ENCODE measurements at places on chromosomes 3 and 15. TPM values are rescaled to one million over a fixed set of nuclear protein-coding genes. Genes with fewer than 3 reads are reported as not detected.

- DNase-seq = no peak
Measured at GRCh38 chr15:78673917-78674444, 33.0 kb upstream of the CHRNB4 start.

ANKRD63 gene
- not detected for polyA plus RNA-seq

DNA sequence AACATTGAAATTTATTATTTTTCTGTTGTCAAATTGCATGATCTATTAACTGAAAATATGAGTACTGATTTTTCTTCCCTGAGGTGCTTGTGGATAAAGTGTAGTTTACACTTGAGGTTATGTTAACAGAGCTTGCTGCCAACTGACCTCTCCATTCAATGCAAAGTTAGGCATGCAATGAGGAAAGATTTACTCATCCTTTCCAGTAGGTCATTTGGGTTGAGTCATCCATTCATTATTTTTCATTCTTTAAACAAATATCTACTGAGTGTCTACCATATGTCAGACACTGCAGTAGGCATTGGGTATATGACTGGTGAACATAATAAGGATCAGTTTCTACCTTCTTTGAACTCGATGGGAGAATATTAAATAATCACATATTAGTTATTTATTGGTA lies 604.1 kb downstream of the EDEM1 start:
- DNase-seq = no peak

CTXN2 gene
- not detected for polyA plus RNA-seq

SAMMSON gene
- 0.05 TPM for polyA plus RNA-seq

GRCh38 chr15:26767169-26767670 lies 5.6 kb downstream of the GABRB3 start:
- DNase-seq = no peak

GRCh38 chr3:111823341-111823855 lies 35.7 kb upstream of the PHLDB2 start:
- DNase-seq = no peak

DNA sequence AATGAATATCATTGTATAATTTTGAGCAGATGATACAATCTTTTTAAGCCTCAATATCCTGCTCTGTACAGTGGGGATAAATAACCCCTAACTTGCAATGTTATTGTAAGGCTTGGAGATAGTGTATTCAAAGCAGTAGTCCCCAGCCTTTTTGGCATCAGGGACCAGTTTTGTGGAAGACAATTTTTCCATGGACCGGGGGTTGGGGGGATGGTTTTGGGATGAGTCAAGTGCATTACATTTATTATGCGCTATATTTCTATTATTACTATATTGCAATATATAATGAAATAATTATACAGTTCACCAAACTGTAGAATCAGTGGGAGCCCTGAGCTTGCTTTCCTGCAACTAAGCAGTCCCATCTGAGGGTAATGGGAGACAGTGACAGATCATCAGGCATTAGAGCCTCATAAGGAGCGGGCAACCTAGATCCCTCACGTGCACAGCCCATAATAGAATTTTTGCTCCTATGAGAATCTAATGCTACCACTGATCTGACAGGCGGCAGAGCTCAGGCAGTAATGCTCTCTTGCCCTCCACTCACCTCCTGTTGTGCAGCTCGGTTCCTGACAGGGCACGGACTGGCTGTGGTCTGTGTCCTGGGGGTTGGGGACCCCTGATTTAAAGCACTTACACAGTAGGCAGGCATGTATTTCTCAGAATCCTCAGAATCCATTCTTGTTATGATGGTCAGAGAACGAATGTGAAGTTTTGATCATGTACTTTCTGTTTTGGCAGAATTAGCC lies 102.2 kb downstream of the PTPRG start:
- no peak for DNase-seq

DNA sequence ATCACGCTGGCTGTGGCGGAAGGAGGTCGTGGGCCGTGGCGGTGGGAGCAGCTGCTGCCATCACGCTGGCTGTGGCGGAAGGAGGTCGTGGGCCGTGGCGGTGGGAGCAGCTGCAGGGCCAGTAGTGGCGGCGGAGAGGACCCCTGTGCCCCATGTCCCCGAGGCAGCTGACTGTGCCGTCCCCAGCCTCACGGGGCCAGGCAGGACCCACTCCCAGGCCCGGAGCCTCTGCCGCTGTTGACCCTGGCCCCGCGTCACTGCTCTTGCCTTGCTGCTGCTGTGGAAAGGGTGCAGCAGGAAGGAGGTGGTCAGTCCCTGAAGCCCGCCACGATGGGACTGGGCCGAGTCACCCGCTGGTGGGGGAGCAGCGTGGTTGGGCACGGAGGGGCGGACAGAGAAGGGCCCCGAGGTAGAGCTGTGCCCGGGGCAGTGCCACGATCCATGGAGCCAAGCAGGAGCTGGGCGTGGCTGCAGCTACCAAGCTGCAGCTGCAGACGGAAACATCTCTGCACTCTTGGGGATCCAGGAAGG lies 71.2 kb downstream of the GLB1 start:
- no peak for DNase-seq

DNA sequence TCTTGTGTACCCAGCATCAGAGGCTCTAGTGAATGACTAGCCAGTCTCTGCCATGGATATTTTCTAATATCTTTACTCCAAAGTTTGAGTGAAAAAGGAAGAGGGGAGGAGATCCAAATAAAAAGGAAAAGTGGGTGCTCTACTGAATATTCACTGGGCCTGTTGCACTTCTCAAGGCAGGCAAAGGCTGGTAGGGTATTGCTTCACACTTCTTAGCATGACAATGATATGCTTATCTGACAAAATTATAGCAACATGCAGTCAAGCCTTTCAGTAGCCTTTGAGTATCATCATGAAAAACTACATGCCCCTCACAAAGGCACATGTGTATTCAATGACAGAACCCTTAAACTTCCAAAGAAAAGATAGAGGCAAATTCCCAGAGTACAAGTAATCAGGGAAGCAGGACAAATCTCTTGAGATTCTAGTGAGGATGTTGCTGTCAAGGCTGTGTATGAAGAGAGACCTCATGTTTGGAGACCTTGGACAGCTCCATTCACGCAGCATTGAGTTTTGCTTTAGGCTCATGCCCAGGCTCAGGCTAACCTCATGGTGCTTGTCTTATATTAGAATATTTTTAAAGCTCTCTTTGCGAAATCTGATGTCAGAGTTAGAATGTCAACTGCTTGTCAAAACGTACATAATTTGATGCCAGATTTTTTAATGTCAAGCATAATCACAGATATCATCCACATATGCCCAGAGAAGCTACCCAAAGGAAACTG lies 506.9 kb downstream of the OCA2 start:
- DNase-seq = no peak

CDCP1 gene
- polyA plus RNA-seq = 2.3 TPM

DNA sequence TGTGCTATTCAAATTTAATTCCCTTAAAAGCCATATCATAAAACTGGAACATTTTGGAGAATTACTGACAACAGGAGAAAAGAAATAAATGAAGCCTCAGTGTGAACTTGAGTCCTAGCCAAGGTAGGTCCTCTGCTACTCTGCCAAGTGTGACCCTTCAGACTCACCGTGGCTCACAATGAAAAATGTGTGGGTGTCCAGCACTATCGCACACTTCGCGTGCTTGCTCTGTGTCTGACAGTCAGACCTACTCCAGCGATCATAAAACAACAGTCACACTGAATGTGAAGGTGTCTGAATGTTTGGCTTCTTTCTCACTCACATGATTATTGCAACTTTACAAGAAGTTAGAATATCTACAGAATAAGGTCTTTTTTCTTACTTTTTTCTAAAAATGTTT lies 65.8 kb upstream of the TRA2B start:
- DNase-seq = no peak

DNA sequence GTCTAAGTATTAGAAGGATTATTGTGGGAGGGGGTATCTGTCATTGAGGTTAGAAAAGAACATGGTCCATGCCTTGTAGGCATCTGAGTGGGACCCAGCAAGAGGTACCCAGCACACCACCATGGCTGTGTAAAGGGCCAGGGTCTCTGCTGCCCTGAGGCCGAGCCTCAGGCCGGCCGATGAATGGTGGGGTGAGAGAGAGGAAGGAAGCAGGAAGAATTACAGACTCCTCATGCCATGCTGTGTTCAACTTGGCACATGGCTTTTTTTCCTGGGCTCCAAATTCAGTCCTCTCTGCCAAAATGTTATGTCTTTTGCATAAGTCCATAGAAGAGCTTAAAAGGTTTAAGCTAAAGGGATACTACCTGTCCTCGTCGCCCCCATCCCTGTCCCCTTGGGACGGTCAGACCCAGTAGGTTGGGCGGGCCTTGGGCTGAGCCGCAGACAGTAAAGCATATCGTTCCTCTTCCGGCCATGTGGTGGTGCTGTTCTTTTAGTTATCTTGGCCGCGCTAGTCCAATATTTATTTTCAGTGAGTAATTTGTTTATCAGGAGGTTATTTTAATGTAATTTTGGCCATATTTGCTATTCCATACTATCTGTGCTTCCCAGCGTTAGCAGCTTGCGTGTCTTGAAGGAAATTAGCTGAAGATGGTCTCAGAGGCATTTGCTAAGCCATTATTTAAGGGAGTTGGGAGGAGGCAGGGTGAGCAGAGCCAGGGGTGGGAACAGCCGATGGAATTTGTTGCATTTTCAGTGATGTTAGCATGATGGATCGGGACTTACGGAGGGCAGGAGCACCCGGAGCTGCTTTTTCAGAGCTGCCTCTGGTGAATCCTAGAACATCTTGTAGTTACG lies 152.4 kb downstream of the AGBL1 start:
- DNase-seq = no peak

GRCh38 chr3:133763797-133764683 lies 17.8 kb downstream of the TF start:
- no peak for DNase-seq

SYNPR gene
- 0.18 TPM for polyA plus RNA-seq

- DNase-seq = no peak
Measured at GRCh38 chr15:69060744-69061143, 46.2 kb downstream of the NOX5 start.

GRCh38 chr3:173214576-173214975 lies 73.5 kb upstream of the SPATA16 start:
- DNase-seq = no peak

DNA sequence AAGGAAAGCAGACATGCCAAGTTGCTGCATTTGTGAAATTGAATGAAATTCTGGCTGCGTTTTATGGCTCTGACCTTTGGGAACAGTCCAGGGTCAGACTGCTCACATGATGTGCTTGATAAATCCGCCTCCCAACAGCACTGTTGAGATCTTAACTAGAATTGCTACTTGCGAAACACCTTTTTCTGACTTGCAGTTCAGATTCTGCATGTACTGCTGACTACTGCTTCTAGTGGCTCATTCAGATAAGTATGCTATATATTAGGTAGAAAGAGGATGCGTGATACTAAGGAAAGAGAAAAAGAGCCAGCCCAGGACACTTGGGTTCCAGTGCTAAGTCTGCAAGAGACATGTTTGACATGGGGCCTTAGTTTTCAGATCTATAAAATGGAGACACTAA lies 129.4 kb downstream of the LPP start:
- no peak for DNase-seq

CCR8 gene
- 2.1 TPM for polyA plus RNA-seq

DNA sequence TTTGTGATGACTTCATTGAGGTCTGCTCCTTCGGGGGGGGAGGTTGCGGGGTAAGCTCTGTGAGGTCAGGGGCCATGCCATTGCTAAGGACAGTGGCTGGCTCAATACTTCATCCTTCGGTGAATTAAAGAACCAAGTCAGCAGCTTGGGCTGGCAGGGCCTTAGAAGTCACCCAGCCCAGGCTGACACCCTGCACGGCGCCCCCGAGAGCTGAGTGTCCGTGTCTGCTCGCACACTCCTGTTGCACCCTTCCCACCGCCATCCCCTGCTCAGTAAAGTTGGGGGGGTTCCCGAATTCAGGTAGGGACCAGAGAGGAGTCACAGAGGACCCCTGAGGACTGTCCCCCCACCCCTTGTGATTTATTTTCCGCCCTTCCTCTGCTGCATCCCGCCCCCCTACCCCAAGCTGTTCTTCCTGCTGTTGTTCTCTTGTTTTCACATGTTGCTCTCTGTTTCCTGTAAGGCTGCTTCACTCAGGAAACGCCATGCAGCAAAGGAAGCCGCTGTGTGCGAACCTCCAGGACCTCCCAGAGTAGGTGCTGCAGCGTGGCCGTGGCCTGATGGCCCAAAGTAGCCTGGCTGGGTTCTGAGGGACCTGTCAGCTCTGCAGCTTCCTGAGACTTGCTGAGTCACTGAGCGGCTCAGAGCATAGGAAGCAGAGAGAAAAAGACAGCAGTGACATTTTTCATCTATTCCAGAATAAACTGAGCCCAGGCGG lies 14.4 kb downstream of the EFCC1 start:
- DNase-seq = no peak

MAP2K5 gene
- polyA plus RNA-seq = 16.3 TPM

EPHA3 gene
- 0.73 TPM for polyA plus RNA-seq

- DNase-seq = no peak
Measured at GRCh38 chr15:78976691-78977090, 31.8 kb upstream of the CTSH start.

- DNase-seq = no peak
Measured at GRCh38 chr3:97930018-97930417, 42.2 kb downstream of the RIOX2 start.

CFAP44 gene
- polyA plus RNA-seq = 16.5 TPM

GRCh38 chr3:113243071-113243470 lies 31.7 kb downstream of the BOC start:
- no peak for DNase-seq

SCG3 gene
- 0.59 TPM for polyA plus RNA-seq

GRCh38 chr15:59124261-59124660 lies 19.3 kb downstream of the CCNB2 start:
- no peak for DNase-seq

Measured in thymus (tissue), 14 donors.